ENCODE measurements at places on chromosomes 6 and 20.

GRCh38 chr6:160959726-160960435, 31.7 kb upstream of the MAP3K4 start:
- no peak for DNase-seq

- DNase-seq: peak; percentile 26
These were observed 538 bp upstream of the ZFP64 start for GRCh38 chr20:52191916-52192718.

GRCh38 chr6:149470948-149471347, 13.9 kb downstream of the ZC3H12D start:
- DNase-seq: no peak

DNA sequence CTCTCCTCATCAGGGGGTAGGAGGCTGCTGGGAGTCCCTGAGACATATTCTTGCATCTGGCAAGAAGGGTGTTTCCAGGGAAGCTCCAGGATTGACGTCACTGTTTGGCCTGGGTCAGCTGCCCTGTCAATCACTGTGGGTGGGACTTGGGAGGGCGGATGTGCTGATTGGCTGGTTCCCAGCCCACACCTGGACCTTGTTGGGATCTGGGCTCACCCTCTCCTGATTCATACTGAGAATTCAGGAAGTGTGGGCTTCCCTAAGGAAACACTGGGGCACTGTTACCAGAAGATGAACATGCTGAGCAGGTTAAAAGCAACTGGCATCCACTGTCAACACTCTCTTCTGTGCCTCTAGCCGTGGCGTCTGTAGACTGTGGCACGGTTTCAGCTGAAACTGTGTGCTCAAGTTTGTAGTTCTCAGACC, 36.5 kb downstream of the CDH26 start:
- no peak for DNase-seq

DNA sequence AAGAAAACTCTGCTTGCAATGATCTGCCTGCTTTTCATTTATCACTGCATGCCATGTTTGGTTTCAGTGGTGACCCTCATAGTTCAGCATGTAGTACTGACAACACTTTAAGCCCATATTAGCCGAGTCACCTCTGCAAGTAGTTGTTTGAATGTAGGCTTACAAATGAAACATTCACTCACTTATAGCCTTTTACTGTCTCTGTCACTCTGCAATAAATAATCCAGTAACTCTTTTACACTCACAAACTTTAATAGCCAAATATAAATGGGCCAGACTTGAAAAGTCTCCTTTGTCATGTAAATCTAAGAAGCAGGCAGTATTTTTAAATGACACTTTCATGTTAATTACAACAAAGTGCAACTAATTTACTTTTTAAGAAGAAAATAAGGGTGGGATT, 1460.0 kb upstream of the ADGRB3 start:
- no peak for DNase-seq

DNA sequence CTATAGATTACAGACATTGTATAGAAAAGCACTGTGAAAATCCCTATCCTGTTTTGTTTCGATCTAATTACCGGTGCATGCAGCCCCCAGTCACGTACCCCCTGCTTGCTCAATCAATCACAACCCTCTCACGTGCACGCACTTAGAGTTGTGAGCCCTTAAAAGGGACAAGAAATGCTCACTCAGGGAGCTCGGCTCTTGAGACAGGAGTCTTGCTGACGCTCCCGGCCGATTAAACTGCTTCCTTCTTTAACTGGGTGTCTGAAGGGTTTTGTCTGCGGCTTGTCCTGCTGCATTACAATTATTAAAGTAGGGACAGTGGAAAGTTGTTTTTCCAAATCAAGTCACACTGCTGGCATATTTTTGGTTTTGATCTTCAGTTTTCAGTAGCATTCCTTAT, 2.6 kb downstream of the TXLNB start:
- DNase-seq: no peak
